ENCODE measurements at places on chromosomes 11 and 22.

- no peak for DNase-seq
Measured at GRCh38 chr11:100640071-100640470, 47.0 kb upstream of the ARHGAP42 start.

GRCh38 chr11:114384487-114384886 is 15.8 kb downstream of the C11orf71 start:
- DNase-seq, result no peak

DNA sequence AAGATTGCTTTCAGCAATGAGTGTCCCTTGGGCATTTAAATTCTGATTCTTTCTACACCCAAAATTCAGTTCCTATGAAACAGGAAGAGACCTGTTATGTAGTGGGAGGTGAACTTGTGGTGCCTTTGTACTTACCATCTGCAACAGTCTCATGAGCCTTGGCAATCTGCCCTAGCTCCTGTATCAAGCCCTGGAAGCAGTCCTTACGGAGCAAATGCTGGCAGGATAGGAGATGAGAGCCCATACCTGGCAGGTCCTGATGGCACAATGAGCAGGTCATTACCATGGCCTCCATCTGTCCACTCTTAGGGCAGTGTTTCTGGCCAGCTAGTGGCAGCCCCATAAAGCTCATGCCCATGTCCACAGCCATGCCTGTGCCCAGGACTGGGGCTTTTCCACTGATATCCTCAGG is 10.8 kb downstream of the TRIM66 start:
- no peak for DNase-seq

DNA sequence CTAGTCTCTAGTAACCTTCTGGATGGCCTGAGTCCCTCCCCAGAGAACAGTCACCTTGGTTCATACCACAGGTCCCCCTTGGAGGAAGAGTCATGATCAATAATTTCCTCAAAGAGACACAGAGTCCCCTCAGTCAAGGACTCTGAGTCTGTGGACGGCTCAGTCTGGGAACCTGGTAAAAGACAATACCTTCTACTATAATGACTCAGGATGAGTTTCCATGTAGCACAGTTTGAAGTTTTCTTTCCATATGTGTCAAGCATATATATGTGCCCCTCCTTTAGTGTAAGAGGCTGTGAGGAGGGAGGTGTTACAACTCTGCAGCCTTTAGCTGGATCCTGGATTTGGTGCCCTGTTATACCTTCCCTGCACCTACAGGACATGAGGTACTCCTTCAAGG is 54.4 kb upstream of the TSKU start:
- no peak for DNase-seq

- no peak for DNase-seq
Measured at GRCh38 chr11:66987924-66988637, 13.0 kb downstream of the C11orf86 start.

DNA sequence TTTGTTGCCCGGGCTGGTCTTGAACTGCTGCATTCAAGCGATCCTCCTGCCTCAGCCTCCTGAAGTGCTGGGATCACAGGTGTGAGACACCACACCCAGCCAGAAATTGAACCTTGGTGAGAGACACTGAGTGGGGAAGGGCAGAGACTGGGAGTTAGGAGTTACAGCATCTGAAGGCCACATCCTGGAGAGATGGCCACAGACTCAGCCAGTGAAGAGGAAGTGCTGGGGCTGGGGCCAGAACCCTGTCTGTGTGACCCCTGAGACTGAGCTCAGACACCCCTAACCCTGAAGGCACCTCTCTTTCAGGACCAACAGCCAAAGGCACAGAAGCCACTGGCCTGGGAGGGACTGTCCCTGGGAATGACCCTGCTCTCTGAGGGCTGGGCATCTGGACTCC is 33.8 kb downstream of the TXN2 start:
- DNase-seq, result no peak

DNA sequence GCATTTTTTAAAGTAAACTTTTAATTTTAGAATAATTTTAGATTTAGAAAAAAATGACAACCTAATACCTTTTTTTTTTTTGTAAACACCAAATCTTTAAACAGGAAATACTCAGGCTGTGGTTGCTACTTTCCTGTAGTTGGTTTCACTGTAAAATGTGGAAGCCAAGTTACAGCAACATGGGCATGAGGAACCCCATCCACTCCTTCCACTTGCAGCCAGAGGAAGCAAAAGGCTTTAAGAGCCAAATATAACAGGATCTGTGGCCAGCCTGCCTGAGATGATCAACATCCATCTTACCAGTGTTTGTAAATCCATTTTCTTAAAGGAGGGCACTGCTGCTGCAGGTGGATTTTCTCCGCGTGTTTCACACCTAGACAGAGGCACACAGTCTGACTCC is 66.2 kb downstream of the TNRC6B start:
- DNase-seq, result no peak

- no peak for DNase-seq
Measured at GRCh38 chr11:10108915-10109680, 184.9 kb downstream of the SBF2 start.

GRCh38 chr11:41392596-41392995 is 66.9 kb downstream of the LRRC4C start:
- no peak for DNase-seq

- no peak for DNase-seq
Measured at GRCh38 chr11:68081691-68082090, 39.5 kb downstream of the CHKA start.

- no peak for DNase-seq
Measured at GRCh38 chr11:102384419-102385079, 37.5 kb downstream of the BIRC2 start.

- no peak for DNase-seq
Measured at GRCh38 chr11:18016789-18017188, 3.9 kb upstream of the SERGEF start.

DNA sequence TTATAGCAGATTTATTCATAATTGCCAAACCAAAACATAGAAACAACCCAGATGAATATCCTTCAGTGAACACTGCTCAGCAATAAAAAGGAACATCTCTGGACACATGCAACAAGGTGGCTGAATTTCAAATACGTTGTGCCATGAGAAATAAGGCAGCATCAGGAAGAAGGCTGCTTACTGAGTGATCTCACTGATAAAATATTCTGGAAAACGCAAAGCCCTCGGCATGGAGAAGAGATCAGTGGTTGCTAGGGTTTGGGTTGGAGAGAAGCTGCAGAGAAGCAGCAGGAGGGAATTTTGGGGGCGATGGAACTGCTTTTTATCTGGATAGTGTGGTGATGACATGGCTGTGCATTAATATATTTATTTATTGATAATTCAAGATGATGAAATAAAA is 11.0 kb upstream of the SHANK2 start:
- no peak for DNase-seq

- no peak for DNase-seq
Measured at GRCh38 chr11:6142936-6143335, 27.2 kb downstream of the OR52B2 start.

GRCh38 chr11:1235306-1235900 is 12.5 kb downstream of the MUC5B start:
- DNase-seq, result no peak

DNA sequence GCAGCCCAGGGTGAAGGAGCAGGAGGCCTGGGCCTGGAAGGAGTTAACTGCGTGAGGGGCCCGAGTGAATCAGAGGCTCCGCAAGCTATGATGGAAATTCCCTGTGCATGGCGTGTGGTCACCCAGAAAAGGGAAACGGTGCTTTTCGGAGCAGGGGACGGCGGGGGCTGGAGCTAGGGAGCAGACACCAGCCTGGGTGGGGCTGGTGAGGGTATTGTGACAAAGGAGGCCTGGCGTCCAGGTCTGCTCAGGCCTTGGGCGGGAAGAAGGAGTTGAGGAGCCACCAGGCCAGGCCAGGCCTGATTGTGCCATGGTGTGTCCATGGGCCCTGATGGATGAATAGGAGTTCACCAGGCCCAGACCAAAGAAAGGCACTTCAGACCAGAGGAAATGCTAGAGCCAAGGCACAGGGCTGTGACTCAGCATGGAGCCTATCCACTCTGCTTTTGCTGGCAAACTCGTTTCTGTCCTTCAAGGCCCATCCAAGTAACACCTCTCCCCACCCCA is 12.8 kb upstream of the SPI1 start:
- no peak for DNase-seq

DNA sequence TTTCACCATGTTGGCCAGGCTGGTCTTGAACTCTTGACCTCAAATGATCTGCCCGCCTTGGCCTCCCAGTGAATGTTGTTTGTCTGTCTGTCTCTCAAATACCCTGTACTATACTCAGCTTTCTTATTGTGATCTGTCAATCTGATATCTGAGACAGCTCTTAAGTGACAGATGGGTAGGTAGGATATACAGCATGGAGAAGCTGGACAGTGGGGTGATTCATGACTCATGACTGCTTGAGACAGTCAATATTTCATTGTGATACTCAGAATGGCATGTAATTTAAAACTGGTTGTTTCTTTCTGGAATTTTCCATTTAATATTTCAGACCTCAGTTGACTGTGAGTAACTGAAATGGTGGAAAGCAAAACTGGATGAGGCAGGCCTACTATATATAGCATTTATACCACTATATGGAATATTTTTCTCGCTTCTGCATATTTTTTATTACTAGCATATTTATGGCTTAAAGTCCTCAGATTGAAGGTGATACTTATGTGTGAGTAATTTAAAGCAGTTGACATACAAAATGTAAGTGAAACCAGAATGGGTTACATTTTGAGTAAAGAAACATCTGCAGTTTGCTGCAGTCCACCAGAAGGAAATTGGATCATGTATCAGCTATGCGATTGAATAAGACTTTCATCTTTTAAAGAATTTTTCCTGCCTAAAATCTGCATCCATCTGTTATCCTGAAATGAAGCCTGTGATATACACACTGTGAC is 22.3 kb downstream of the ARHGAP42 start:
- DNase-seq, result no peak

GRCh38 chr11:126722956-126723664 is 277.5 kb downstream of the KIRREL3 start:
- DNase-seq, result no peak

DNA sequence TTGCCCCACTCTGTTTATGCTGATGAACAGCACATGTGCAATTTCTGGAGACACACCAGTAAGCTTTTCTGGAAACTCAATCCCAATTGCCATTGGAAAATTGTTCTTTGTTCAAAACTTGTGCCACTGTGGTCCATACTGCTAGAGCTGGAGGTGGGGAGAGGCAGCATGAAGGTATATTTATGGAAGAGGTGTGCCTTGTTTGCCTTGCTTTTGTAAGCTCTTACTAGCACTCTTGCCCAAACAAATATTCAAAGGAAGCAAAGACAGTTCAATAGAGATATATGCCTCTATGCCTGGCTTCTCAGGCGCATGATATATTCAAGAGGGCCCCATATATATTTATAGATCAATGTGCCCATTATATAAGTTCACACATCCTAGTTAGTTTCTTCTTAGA is 42.7 kb downstream of the TIMP3 start:
- DNase-seq, result no peak

GRCh38 chr11:45918331-45918941 is 759 bp upstream of the PEX16 start:
- peak; percentile 54 for DNase-seq
